NCI-H460 (cell line): ENCODE measurements at places on chromosomes 13 and 19.

- DNase-seq = no peak
Observed at GRCh38 chr13:64234255-64234654, 2818.6 kb upstream of the PCDH20 start.

- no peak for DNase-seq
Observed at GRCh38 chr13:97219226-97219625, 2.9 kb upstream of the MBNL2 start.

- no peak for DNase-seq
Observed at GRCh38 chr19:18735324-18735723, 51.8 kb downstream of the CRTC1 start.

DNA sequence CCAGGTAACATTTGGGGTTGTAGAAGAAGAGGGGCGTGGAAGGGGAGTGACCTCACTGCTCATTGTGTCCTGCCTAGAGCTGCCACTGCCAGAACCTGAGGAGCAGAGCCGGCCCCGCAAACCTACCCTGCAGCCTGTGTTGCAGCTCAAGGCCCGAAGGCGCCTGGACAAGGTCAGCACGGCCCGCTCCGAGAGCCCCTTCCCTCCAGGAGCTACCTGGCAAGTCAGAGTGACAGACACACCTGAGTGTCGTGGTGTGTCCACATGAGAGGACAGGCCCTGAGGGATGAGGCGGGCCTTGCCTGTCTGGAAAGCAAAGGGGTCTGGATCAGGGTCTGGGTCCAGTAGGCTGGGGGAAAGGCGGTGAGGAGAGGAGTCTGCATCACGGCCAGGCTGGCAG is 6.8 kb downstream of the KMT2B start:
- DNase-seq = no peak

DNA sequence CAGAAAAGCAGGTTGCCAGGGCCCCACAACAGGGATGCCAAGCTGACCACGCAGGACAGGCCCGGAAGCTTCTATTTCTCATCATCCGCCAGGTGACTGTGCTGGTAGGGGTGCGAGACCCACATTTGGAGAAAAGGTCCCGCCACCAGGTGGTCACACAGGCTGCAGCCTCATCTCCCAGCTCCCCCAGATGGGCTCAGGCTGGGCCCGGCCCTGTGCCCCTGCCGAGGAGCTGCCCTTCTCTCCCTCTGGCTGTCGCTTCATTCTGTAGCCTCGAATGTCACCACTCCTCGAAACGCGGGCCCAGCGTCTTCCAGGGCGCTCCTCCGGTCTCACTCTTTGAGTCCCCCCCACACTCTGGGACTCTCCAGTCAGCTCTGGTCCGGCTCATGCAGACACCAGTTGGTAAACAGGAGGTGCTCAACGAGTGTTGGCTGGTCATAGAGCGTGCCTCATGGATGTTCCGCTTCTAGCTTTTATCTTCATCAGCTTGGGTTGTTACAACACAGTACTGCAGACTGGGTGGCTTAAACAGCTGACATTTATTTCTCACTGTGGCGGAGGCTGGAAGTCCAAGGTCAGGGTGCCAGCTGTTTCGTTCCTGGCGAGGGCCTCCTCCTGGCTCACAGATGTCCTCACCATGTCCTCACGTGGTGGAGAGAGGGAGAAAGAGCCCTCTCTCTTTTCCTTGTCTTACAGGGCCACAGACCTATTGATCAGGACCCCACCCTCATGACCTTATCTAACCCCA is 87.1 kb downstream of the TEX29 start:
- no peak for DNase-seq

GRCh38 chr19:50311723-50312635 is 17.2 kb downstream of the KCNC3 start:
- no peak for DNase-seq

GRCh38 chr19:6274756-6275155 is 5.0 kb downstream of the MLLT1 start:
- DNase-seq = no peak

GRCh38 chr19:35226748-35227147 is 1.8 kb downstream of the FAM187B start:
- no peak for DNase-seq

DNA sequence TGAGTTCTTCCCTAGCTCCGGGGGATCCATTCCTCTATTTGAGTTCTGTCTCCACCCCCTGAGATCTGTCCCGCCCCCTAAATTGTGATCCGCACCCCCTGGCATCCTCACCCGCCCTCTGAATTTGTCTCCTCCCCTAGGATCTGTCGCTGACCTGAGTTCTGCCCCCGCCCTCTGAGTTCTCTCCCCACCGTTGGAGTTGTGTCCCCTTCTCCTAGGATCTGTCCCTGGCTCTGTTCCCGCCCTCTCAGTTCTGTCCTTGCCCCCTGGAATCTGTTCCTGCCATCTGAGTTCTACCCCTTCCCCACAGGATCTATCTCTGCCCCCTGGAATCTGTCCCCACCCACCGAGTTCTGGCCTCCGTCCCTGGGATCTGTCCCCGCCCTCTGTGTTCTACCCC is 1.0 kb upstream of the SLC17A7 start:
- no peak for DNase-seq
